ENCODE measurements at places on chromosomes 6 and 20. TPM values are rescaled to one million over a fixed set of nuclear protein-coding genes. Genes with fewer than 3 reads are reported as not detected.

- H3K36me3 ChIP-seq, result no peaks in the 10 kb centered on the region
- DNase-seq, result no peak
- H3K27ac ChIP-seq, result no peak overlapping the region
- H3K27me3 ChIP-seq, result no peaks in the 10 kb centered on the region
Measured at GRCh38 chr20:21356386-21356785, 40.9 kb downstream of the NKX2-4 start.

DNA sequence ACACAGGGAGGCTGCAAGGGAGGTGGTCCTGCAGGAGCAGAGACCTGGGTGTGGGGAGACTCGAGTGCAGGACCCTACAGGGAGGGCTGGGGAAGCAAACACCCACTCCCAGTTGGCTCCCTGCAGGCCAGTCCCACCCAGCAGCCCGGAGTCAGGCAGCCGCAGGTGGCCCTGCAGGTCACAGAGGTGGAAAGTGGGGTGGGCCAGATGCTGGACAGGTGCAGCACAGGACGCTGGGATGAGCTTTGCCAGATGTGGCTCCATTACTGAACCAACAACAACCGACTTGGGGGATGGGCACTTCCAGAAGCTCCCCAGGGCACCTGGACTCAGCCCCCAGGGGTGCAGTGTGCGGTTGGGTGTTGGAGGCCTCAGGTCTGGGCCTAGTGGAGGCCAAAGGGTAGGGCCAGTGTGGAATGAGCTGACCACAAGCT lies 26.6 kb upstream of the MYT1 start:
- DNase-seq, result no peak
- H3K27ac ChIP-seq, result no peak overlapping the region
- peaks cover 7% of the 10 kb centered on the region for H3K27me3 ChIP-seq
- H3K4me3 ChIP-seq, result no peak overlapping the region

DNA sequence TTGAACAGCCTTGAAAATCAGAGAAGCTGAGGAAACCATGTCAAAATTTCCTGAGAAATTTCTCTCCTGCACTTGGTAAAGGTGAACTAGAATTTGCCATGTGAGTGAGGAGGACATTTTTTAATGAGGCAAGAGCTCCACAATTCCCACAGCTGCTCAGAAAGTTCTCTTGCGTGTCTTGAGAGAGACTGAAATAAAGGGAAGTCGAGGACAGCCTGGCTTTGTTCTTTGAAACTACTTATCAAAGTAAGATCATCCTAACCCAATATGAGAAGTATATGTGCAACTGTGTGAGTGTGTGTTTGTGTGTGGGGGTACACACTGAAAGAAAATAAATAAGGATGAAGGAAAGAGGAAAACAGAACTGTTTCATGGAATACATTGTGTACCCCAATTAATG lies 163.4 kb downstream of the SLC24A3 start:
- H3K36me3 ChIP-seq, result no peaks in the 10 kb centered on the region
- DNase-seq, result no peak
- H3K27ac ChIP-seq, result no peak overlapping the region
- H3K4me3 ChIP-seq, result no peak overlapping the region
- peaks cover 14% of the 10 kb centered on the region for H3K4me1 ChIP-seq

DNA sequence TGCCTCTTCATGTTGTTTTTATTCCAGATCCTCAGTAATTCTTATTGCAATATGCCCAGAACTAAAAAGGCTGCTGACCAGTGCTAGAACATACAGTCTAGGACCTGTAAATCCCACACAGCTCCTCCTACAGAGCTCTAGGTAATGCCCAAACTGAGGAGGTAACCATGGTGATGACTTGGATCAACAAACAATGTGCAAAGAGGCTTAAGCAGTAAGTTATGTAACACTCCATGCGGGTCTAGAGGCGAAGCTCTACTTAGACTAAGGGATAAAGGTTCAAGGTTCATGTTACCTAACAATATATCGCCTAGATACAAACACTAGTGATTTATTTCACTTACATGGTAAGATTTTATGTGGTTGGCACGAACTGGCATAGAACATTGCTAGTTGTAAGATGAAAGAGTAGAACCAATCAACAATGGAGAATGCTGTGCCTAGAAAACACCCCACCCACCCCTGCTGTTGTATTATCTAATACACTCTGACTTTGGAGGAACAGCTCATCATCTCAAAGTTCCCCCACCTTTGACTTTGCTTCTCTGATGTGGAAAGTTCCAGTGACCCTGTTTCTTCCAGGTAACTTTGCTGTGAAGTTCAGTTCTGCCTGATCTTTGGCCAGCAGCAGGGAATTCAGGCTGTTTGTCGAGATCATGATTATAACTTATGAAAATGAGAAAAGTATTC lies 242.4 kb downstream of the ALDH8A1 start:
- no peaks in the 10 kb centered on the region for H3K27me3 ChIP-seq
- no peaks in the 10 kb centered on the region for H3K4me1 ChIP-seq
- no peaks in the 10 kb centered on the region for H3K36me3 ChIP-seq
- H3K4me3 ChIP-seq, result no peak overlapping the region
- no peak overlapping the region for H3K27ac ChIP-seq

- no peaks in the 10 kb centered on the region for H3K27me3 ChIP-seq
- no peak for DNase-seq
- no peak overlapping the region for H3K4me3 ChIP-seq
- no peak overlapping the region for H3K27ac ChIP-seq
- H3K36me3 ChIP-seq, result no peaks in the 10 kb centered on the region
Measured at GRCh38 chr6:128156321-128157111, 255.7 kb upstream of the THEMIS start.

DNA sequence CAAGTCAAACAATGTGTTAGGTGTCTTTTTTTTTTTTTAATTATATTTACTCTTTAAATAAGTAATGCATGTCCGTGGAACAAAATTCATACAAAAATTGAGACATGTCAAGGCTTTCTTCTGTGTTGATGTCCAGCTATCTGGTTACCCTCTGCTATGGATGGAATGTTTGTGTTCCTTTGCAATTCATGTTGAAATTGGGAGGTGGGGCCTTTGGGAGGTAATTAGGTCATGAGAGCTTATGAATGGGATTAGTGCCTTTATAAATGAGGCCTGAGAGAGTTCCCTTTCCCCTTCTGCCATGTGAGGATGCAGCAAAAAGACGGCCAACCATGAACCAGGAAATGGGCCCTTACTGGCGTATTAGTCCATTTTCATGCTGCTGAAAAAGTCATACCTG lies 83.1 kb upstream of the KCNG1 start:
- no peak for DNase-seq
- H3K27ac ChIP-seq, result no peak overlapping the region
- peaks cover 3% of the 10 kb centered on the region for H3K27me3 ChIP-seq
- no peaks in the 10 kb centered on the region for H3K4me1 ChIP-seq
- H3K4me3 ChIP-seq, result no peak overlapping the region

DNA sequence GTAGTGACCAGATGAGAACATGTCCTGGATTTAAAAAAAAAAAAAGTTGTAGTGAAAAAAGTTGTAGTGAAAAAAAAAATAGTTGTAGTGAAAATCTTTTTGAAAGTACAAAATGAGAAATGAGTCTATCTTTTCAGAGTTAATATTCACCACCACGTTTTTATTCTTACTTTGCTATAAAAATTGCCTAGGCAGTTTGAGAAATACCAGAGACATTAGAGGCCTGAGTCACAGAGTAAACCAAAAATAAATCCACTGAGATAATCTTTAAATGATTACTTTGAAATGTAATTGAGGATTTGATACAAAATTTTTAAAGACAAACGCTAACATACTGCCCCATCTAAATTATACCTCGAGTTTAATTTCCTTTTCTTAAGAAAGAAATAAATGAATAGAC lies 101.2 kb upstream of the TIAM2 start:
- H3K27me3 ChIP-seq, result no peaks in the 10 kb centered on the region
- H3K27ac ChIP-seq, result no peak overlapping the region
- no peak for DNase-seq

Gene PSORS1C2
- not detected for total RNA-seq

Gene GJA1
- total RNA-seq, result 9.6 TPM

GRCh38 chr6:44646355-44646754 lies 258.8 kb downstream of the CDC5L start:
- H3K27ac ChIP-seq, result no peak overlapping the region
- H3K4me1 ChIP-seq, result no peaks in the 10 kb centered on the region
- no peaks in the 10 kb centered on the region for H3K36me3 ChIP-seq

Gene SYNJ2
- total RNA-seq, result 9.4 TPM

Gene VSX1
- not detected for total RNA-seq

Gene NUP153
- total RNA-seq, result 38.6 TPM

DNA sequence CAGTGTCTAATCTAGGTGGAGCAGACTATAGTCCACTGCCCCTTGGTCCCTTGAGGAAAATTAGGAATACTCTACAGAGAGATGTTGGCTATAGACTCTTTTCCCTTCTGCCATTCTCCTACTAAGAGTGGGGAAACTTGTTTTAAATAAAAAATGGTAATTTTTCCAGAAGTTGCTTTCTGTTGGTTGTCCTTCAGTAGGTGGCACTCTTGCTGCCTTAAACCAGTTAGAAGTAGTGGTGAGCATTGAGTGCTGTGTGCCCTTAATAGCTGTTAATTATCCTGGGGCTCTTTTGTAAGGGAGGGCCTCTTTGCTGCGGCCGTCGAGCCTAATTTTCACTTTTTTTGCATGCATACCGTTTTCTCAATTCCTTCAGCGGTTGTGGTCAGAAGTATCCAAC lies 2.8 kb downstream of the CMTR1 start:
- DNase-seq, result no peak
- no peaks in the 10 kb centered on the region for H3K27me3 ChIP-seq
- peaks cover 14% of the 10 kb centered on the region for H3K4me1 ChIP-seq
- peaks cover 31% of the 10 kb centered on the region for H3K36me3 ChIP-seq
- no peak overlapping the region for H3K27ac ChIP-seq

Gene RIPPLY2
- total RNA-seq, result not detected

GRCh38 chr20:47108994-47109393 lies 214.4 kb downstream of the EYA2 start:
- no peak overlapping the region for H3K4me3 ChIP-seq
- no peak for DNase-seq
- no peaks in the 10 kb centered on the region for H3K36me3 ChIP-seq
- H3K27ac ChIP-seq, result no peak overlapping the region
- H3K4me1 ChIP-seq, result no peaks in the 10 kb centered on the region

DNA sequence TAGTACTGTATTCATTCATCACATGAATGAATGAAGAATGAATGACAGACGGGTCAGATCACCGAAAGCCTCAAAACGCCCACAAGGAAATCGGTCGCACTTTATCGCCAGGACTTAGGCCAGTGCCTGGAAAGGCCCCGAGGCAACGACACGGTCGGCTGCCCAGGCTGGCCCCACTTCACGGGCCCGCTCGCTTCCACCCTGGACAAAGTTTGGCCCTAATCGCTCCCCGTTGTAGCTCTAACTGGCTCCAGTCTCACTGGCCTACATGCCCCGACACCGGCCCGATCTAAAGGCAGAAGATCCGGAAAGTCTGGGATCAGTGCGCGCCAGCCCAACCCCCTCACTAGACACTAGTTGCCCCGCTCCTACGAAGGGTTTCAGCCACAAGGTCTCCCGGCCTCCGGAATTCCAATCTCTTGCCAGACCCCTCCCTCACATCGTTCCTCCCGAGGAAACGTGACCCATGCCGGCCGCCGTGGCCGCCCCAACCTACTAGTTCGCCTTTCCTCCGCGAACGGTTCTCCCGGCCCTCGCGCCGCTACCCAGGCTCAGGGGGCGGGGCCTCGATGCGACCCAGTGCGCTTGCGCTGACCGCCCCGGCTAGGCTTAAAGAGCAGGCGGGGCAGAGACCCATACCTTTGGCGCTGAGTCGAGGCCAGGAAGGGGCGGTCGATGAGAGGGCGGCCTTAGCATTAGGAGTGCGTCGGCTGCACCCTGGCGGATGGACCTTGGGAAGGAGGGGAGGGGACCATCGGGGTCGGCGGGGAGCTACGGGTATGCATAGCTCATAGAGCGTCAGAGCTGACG lies at the start of the genes GSS and MYH7B:
Gene GSS, minus strand, starts transcription at position 576 of the 810 bp plus-strand sequence. CDS start 3,954 bp downstream, outside the sequence.
Gene MYH7B, plus strand, starts transcription at position 638 of the 810 bp plus-strand sequence. CDS start 22,138 bp downstream, outside the sequence.
- H3K27me3 ChIP-seq, result no peaks in the 10 kb centered on the region
- peaks cover 53% of the 10 kb centered on the region for H3K4me1 ChIP-seq

DNA sequence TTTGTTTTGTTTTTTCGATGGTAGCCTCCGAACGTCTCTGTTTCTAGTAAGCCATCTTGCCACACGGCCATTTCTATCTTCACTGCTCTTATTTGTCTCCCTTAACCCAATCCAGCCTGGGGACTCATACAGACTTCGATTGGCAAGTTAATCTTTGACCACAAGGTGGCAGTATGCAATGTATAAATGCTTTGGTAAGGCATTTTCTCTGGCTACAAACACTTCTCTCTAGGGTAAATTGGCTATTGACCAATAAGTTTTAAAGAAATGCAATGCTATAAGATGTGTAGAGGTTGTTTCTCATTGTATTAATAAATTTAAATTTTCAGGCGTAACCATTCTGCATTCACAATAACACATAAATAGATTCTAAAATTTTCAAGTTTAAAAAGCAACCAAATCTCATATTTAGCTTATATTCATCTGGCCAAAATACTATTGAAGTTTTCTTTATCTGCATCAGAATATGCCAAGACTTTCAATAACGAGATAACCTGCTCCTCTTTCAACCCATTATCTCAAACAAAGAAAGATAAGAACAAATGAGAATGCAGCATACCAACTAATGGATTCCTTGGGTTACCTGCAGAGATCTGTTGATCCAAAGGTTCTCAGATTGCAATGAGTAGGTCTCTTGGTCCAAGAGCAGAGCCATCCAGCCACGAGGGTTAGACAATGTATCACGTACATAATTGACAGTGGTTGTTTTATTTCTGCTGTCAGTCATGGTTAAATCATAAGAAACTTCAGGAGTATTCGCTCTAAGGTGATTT lies 231.9 kb downstream of the PKHD1 start:
- no peak for DNase-seq
- H3K4me1 ChIP-seq, result no peaks in the 10 kb centered on the region
- H3K27me3 ChIP-seq, result no peaks in the 10 kb centered on the region
- no peak overlapping the region for H3K27ac ChIP-seq
- H3K4me3 ChIP-seq, result no peak overlapping the region

Data from gastrocnemius medialis (tissue), 4 donors.